Left lobe of liver (tissue), 2 donors: ENCODE measurements at places on chromosomes 12 and 14. TPM values are rescaled to one million over a fixed set of nuclear protein-coding genes. Genes with fewer than 3 reads are reported as not detected.

PYGL gene
- 99.1 TPM for total RNA-seq

MMP19 gene
- 2.2 TPM for total RNA-seq

GRCh38 chr12:5904441-5904840 lies 40.6 kb downstream of the ANO2 start:
- DNase-seq = no peak

DNA sequence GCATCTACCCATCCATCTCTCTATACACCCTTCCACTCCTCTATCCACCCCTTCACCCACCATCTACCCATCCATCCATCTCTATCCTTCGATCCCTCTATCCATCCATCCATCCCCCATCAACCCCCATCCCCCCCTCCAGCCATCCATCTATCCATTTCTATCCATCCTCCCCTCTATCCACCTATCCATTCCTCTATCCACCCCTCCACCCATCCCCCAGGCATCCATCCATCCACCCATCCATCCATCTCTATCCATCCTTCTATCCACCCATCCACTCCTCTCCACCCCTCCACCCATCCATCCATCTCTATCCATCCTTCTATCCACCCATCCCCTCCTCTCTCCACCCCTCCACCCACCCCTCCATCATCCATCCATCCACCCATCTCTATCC lies 17.5 kb upstream of the GPR132 start:
- DNase-seq = no peak

GRCh38 chr14:54639611-54640010 lies 72.7 kb downstream of the SAMD4A start:
- DNase-seq = no peak

GRCh38 chr14:56195223-56195622 lies 77.0 kb downstream of the PELI2 start:
- DNase-seq = no peak
